ENCODE measurements at places on chromosomes 6 and 20. TPM values are rescaled to one million over a fixed set of nuclear protein-coding genes. Genes with fewer than 3 reads are reported as not detected.
A peak's percentile ranks its signal among the peaks of the same experiment; 100 is the strongest.

DNA sequence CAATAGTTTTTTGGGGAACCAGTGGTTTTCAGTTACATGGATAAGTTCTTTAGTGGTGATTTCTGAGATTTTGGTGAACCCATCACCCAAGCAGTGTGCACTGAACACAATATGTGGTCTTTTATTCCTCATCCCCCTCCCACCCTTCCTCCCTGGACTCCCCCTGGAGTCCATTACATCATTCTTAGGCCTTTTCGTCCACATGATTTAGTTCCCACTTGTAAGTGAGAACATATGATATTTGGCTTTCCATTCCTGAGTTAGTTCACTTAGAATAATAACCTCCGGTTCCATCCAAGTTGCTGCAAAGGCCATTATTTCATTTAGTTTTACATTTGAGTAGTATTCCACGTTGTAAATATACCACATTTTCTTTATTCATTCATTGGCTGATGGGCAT is 28.3 kb downstream of the RPP40 start:
- H3K4me3 ChIP-seq, result no peak overlapping the region
- no peaks in the 10 kb centered on the region for H3K36me3 ChIP-seq
- no peak for DNase-seq
- H3K4me1 ChIP-seq, result peaks cover 12% of the 10 kb centered on the region
- H3K27ac ChIP-seq, result no peak overlapping the region

Gene MLIP
- total RNA-seq, result 402 TPM

Gene DST
- 572 TPM for total RNA-seq

Gene CRISP3
- total RNA-seq, result not detected

DNA sequence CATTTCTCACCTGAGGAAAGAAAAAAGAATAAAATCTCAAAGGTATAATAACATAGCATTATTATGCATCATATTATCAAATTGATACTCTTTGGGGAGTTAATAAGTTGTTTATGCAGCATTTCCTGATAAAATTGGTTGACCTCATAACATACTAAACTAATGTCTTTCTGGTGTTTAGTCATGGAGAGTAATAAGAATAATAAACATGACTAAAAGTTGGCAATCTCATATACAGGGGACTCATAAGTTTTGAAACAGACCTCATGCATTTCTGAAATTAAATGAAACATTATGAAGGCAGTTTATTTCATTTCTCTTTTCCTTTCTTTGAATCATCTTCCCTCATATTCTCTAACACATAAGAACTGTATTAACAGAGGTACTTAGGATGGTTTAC is 60.5 kb upstream of the PRDM1 start:
- H3K36me3 ChIP-seq, result no peaks in the 10 kb centered on the region
- DNase-seq, result no peak
- H3K4me1 ChIP-seq, result no peaks in the 10 kb centered on the region
- no peak overlapping the region for H3K4me3 ChIP-seq
- no peak overlapping the region for H3K27ac ChIP-seq

DNA sequence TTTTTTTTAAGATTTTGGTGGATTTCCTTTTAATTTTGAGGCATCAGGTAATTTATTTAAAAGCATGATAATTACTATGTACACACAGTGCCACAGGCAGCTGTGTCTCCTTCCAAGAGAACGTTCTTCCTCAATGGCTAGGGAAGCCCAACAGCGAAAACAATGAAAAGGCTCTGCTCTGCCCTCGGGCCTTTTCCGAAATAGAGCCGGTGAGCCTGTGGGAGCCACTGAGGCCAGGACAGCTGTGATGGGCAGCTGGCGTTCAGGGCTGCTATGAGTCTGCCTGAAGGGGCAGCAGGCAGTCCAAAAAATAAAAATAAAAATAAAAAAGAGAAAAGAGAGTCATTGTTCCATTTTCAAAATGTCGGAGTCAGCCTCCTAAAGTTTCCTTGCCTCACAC is 443.8 kb downstream of the KIF16B start:
- no peaks in the 10 kb centered on the region for H3K27me3 ChIP-seq
- no peak overlapping the region for H3K4me3 ChIP-seq
- H3K27ac ChIP-seq, result no peak overlapping the region
- no peak for DNase-seq
- H3K4me1 ChIP-seq, result no peaks in the 10 kb centered on the region
- no peaks in the 10 kb centered on the region for H3K36me3 ChIP-seq

Gene ZSCAN16
- 1.5 TPM for total RNA-seq

DNA sequence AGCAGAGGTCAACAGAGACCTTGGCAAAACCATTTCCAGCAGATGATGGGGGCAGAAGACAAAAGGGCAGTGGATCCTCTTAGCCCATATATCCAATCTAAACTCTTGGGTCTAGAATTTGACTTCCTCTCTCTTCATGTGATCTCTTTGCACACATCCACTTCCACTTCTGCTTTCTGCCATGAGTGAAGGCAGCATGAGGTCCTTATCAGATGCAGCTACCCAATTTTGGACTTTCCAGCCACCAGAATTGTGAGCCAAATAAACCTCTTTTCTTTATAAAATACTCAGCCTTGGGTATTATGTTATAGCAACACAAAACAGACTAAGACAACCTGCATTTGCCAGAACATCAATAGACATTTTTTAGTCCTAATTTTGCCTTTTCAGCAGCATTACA is 191.6 kb downstream of the ADAT2 start:
- no peaks in the 10 kb centered on the region for H3K4me1 ChIP-seq
- no peak overlapping the region for H3K4me3 ChIP-seq
- DNase-seq, result no peak
- no peak overlapping the region for H3K27ac ChIP-seq
- no peaks in the 10 kb centered on the region for H3K36me3 ChIP-seq

DNA sequence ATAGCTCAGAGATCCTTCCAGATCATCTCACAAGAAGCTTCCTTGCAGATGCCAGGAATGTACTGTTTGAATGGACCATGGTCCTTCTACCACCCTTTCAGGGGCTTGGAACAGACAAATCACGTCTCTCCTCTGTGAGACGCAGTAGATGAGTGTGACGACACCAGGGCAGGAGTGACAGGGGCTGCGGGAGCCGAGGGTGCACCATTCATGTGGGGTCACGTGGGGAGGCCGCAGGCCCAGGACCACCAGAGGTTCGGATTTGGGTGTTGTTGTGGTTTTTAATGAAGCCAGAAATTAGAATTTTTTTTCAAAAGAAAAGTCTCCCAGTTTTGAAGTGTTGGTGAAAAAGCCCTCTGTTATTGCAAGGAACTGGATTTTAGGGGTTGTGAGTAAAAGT is 79.2 kb downstream of the PREX1 start:
- no peak for DNase-seq
- no peaks in the 10 kb centered on the region for H3K27me3 ChIP-seq
- no peak overlapping the region for H3K4me3 ChIP-seq
- H3K36me3 ChIP-seq, result peaks cover 32% of the 10 kb centered on the region
- peaks cover 6% of the 10 kb centered on the region for H3K4me1 ChIP-seq
- no peak overlapping the region for H3K27ac ChIP-seq

Gene BMP2
- total RNA-seq, result 2.5 TPM

GRCh38 chr20:64164123-64164836 is at the start of gene MYT1:
Gene MYT1 (plus strand): TSS chr20:64164452. CDS start chr20:64198862, 34,410 bp downstream.
- no peak within 1 kb of the TSS for H3K27ac ChIP-seq
- no peak within 1 kb of the TSS for H3K4me3 ChIP-seq
- DNase-seq, result no peak
- no peaks in the 10 kb centered on the region for H3K36me3 ChIP-seq

Gene NKX2-2
- total RNA-seq, result not detected

DNA sequence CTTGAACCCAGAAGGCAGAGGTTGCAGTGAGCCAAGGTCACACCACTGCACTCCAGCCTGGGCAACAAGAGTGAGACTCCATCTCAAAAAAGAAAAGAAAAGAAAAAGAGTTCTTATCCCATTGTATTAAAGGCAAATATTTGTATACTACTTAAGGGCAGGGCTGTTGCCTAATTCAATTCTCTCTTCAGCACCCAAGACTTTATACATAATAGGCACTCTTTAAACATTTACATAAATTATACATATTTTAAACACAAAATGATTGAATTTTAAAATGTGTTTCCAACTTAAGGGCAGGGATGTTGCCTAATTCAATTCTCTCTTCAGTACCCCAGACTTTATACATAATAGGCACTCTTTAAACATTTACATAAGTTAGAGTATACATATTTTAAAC is 424.3 kb upstream of the ARID1B start:
- H3K27ac ChIP-seq, result no peak overlapping the region
- no peak for DNase-seq
- no peaks in the 10 kb centered on the region for H3K27me3 ChIP-seq
- H3K4me3 ChIP-seq, result no peak overlapping the region
- H3K36me3 ChIP-seq, result no peaks in the 10 kb centered on the region

DNA sequence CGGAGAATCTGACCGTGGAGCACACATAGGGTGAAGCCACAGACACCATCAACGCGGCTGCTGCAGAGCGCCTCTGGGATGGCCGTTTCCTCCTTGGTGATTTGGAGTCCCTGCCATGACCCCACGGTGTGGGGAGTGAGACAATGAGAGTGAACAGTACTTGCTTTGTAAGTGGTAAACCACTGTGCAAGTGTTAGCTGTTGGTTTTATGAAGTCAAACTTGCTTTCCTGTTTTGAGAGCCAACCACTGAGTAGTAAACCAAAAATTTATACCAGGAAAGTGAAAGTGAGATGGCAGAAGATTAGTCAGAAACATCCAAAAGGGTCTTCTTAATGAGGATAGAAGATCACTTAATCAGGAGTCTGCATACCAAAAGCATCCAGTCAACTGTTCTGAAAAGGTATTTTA is 160.7 kb downstream of the FOXC1 start:
- peaks cover 8% of the 10 kb centered on the region for H3K4me1 ChIP-seq
- DNase-seq, result no peak
- H3K27ac ChIP-seq, result no peak overlapping the region
- no peaks in the 10 kb centered on the region for H3K36me3 ChIP-seq
- H3K4me3 ChIP-seq, result no peak overlapping the region

Gene IRF4
- total RNA-seq, result 0.32 TPM

GRCh38 chr6:127164036-127164435 is 45.6 kb downstream of the RSPO3 start:
- H3K36me3 ChIP-seq, result no peaks in the 10 kb centered on the region
- H3K27ac ChIP-seq, result no peak overlapping the region
- no peaks in the 10 kb centered on the region for H3K4me1 ChIP-seq

Gene MYH7B
- total RNA-seq, result 211 TPM

DNA sequence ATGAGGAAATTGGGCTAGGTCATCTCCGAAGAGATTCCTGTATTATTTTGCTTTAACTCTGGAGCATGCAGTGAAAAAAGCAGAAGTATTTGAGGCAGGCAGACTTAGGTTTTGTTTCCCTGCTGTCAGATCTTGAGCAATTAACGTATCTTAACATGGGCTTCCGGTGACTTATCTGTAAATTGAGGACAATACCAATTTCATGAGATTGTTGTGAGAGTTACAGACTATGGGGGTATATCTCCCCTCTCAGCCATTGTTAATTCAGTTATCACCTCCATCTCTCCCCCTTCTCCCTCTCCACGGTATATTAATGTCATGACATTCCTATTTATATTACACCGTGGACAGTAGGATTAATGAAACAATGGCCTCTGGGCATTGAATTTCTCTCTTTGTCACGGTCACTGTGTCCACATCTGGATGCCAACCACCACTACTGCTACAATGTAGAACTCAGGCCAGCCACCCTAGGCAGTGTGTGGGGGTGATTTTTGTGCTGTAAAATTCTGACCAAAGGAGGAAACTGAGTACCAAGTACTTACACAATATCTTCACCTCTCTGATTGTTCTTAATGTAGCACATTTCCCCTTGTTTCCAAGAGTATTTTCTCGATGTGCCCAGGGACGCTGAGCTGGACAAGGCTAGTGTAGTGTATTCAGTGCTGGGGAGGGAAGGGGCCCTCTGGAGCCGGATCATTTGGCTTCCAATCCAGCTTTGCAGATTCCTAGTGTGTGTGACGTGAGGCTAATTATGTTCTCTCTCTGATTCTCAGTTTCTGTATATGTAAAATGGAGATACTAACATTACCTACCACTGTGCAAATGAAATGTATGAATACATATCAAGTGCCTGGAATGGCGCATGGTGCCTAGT is 77.2 kb downstream of the GCNT2 start:
- DNase-seq, result no peak
- H3K36me3 ChIP-seq, result no peaks in the 10 kb centered on the region
- H3K4me1 ChIP-seq, result no peaks in the 10 kb centered on the region
- H3K27ac ChIP-seq, result peak overlapping the region; percentile 10
- no peak overlapping the region for H3K4me3 ChIP-seq

Gene C20orf144
- not detected for total RNA-seq

- no peak for DNase-seq
- no peaks in the 10 kb centered on the region for H3K36me3 ChIP-seq
- no peaks in the 10 kb centered on the region for H3K27me3 ChIP-seq
- peak overlapping the region; percentile 89 for H3K27ac ChIP-seq
Observed at GRCh38 chr6:156720691-156721685, 56.2 kb upstream of the ARID1B start.

DNA sequence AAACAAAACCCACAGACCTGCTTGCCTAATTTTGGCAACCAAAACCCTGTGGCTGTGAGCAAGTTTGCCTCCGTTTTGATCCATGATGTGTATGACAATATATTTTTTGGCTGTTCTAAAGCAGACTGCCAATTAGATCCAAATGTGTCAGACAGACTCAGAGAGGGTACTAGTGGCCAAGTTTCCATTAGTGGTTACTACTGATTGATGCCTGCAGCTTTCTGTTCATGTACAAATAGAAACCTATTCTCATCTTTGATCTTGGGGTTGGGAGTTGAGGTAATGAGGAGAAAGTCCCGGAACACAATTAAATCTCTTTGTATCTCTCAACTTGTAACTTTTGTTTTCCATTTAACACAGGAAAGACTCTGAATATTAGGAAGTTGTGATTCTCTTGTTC is 100.9 kb downstream of the RNF144B start:
- DNase-seq, result no peak
- H3K36me3 ChIP-seq, result no peaks in the 10 kb centered on the region
- H3K27me3 ChIP-seq, result no peaks in the 10 kb centered on the region
- no peak overlapping the region for H3K4me3 ChIP-seq
- no peaks in the 10 kb centered on the region for H3K4me1 ChIP-seq
- no peak overlapping the region for H3K27ac ChIP-seq

Gene BPIFB4
- total RNA-seq, result not detected

DNA sequence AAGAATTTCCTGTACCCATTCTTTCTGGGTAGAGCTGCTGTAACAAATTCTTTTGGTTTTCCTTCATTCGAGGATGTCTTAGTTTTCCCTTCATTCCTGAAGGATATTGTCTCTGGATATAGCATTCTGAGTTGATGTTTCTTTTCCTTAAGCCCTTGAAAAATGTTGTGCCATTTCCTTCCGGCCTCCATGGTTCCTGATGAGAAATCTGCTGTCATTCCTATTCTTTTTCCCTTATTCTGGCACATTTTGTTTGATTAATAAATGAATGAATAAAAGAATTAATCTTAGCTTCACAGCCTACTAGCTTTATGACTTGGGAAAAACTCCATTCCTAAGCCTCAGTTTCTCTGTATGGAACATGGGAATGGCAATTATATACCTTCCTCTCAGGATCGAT is 173.1 kb downstream of the EYA2 start:
- no peak overlapping the region for H3K4me3 ChIP-seq
- H3K27me3 ChIP-seq, result no peaks in the 10 kb centered on the region
- no peak overlapping the region for H3K27ac ChIP-seq
- H3K4me1 ChIP-seq, result peaks cover 10% of the 10 kb centered on the region
- DNase-seq, result no peak
- H3K36me3 ChIP-seq, result no peaks in the 10 kb centered on the region

Data from heart right ventricle (tissue), 16 donors.